ENCODE measurements at places on chromosomes 2 and 18. TPM values are rescaled to one million over a fixed set of nuclear protein-coding genes. Genes with fewer than 3 reads are reported as not detected.

- peak; percentile 8 for DNase-seq
Measured at GRCh38 chr2:69012310-69013141, 453 bp upstream of the ANTXR1 start.

- no peak for DNase-seq
Measured at GRCh38 chr2:44450806-44451205, 89.1 kb downstream of the CAMKMT start.

DNA sequence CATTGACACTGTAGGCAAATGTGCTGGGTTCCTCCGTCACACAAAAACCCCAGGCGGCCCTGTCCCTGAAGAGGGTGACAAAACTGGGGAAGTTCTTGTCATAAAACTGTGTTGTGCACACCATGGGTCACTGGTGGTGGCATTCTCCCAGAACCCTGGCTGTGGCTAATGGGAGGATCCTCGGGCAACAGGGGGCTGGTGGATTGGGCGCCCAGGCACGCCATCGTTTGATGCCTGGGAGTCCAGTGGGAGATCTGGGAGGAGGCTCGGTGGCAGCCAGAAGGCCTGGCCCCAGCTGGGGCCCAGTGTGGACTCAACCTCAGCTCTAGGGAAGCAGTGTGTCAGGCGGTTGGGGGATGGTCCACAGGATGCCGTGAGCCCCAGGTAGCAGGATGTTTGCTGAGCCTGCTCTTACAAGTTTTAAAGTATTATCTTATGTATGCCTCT, 140.7 kb downstream of the ACOXL start:
- DNase-seq, result peak; percentile 80

DNA sequence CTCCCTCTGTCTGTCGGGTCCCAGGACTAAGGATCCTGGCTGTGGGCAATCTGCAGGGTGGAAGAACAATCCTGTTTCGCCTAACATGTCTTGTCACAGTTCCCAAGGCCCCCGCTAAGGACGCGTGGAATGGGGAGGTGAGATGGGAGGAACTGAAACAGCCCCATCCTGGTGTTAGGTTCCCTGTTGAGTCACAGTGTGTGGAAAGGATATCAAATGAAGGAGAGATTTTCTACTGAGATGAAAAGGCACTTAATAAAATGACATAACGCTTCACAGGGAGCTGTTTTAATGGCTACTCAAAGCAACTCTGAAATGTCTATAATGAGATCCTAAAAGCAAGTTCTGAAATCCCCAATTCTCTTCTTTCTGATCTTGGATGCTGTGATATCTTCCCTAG, 52.5 kb downstream of the RAB31 start:
- DNase-seq, result no peak

The AGAP1 gene
- not detected for polyA plus RNA-seq

DNA sequence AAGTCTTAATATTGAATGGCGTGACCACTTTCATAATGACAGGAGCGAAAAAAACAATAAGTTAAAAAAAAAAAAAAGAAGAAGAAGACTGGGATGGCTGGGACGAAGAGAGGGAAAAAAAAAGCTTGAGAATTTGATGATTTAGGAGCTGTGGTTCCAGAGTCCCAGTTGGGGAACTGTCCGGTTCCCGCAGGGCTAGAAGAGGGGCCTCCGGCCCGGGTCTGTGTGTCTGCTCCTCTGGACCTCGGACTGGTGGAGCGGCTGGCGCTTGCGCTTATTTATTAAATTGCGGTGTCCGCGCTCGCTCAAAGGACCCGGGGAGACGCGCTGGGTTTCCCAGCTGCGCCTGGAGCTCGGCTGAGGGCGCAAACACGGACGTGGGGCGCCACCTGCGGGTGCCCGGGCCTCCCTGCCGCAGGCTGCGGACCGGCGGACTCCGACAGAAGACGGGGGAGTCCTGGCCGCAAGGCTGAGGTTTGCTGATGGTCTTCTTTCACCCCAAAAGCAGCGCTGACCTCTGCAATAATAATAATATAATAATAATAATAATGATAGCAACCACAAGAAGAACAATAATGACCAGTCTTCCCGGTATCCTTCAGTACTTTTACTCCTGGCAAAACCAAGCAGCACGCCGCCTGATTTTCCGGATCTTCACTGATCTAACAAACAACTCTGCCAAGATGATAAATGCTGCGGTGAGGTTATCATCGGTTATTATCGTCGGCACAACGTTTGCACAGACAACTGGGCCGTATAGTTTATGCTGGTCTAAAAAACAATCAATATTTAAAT, at the start of gene CBLN2:
Gene CBLN2 (minus strand): TSS at position 251 of the 795 bp plus-strand sequence. CDS start 2,182 bp downstream, outside the sequence.
- no peak for DNase-seq

GRCh38 chr2:240869109-240869955, 708 bp downstream of the AGXT start:
- DNase-seq, result no peak

DNA sequence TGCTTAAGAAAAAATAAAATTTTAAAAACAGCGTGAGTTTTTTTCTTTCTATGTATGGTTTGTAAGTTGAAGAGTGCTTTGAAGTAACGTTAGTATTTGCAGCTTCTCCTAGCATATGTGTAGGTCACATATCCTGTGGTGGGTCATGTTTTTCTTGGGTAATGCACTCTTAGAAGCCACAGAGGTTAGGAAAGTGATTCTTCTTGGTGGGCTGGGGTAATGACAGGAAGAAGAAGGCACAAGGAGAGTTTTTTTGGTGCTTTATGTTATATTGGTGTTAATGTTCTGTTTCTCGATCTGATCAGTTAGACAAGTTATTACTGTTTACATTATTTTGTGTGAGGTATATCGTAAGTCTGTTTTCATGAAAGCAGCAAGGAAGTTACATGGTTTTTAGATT, 109.0 kb downstream of the ICA1L start:
- no peak for DNase-seq

DNA sequence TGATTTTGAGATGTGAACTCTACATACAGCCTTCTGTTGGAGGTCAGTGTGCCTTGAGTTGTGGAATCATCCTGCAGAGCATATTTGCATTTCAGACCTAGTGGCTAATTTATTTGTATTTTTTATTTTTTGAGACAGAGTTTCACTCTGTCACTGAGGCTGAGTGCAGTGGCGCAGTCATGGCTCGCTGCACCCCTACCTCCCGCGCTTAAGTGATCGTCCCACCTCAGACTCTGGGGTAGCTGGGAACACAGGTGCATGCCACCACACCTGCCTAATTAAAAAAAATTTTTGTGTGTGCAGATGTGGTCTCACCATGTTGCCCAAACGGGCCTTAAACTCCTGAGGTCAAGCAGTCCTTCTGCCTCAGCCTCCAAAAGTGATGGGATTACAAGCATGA, 104.4 kb downstream of the ASXL3 start:
- no peak for DNase-seq

DNA sequence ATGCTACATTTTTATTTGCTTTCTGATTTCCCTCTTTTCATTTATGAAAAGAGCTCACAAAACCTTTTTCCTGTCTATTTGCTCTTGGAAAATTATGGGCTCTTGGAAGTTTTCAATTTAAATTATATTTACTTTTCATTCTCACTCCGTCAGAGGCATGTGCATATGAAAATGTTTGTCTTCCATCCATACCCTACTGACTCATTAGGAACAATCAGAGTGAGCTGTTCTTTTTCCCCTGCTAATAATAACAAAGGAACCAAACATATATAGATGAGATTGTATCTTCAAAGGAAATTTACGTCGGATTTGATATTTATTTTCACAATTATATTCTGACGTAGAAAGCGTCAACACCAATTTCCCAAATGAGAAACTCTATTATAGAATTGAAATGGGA, 1101.2 kb downstream of the TSN start:
- no peak for DNase-seq

DNA sequence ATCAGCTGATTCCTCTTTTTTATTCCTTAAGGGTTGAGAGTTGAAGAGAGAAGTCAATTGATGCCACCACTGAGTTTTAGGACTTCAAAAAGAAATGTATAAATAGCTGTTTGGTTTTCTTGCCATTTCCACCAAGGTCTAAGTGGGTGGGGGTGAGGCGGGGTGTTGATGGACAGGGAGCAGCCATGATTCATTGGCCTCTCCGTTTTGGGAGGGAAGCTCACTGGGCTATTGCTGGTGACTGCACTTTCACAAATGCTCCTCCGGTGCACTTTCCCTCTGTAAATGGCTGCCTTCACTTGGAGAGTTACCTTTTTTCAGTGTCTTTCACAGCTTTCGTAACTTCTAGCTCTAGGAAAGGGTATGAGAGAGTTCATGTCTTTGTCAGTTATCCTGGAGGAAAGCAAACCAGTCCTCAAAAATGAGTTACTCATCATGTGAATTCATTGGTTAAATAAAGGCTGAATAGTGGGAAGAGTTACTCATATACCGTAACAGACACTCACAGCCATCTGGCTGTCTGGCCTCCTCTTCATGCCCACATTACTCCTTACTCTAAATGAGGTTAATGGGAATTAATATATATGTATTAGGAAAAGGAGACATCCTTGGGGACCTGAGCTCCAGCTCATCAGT, 17.4 kb upstream of the CTAGE1 start:
- DNase-seq, result no peak

The TSPYL6 gene
- not detected for polyA plus RNA-seq

GRCh38 chr2:204019572-204020501, 83.3 kb downstream of the ICOS start:
- peak; percentile 11 for DNase-seq

DNA sequence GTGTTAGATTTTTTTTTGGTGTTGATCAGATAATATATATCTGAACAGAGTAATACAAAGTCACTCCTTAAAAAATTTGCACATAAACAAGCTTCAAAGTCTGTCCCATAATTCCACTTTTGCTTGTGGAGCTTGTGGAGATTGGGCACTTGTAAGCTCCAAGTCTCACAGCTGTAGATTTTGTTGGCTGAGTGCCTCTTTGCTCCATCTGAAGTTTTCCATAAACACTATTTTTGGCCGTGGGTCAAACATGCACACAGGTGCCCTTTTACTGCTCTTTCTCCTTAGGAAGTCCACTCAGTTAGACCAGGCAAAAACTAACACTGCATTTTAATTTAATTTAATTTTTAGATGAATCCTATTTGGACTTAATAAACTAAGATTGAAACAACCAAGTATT, 3.6 kb upstream of the KCNJ13 start:
- no peak for DNase-seq

DNA sequence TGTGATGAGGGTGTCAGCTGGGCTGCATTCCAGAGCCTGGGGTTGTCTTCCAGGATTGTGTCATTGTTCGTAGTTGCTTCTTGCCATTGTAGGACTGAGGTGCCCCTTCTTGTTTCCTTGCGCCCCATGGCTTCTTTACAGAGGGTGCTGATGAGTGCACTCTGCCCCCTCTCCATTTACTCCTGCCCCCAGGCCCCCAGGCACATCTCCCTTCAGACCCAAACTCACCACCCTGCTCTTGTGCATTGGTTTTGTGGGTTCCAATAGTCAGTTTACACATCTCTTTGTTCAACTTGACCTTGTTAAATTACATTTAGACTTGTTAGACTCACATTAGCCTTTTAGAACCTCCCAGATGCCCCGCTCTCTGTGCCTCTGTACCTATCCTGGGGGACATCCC, 33.1 kb downstream of the HJURP start:
- DNase-seq, result no peak

- DNase-seq, result no peak
Measured at GRCh38 chr2:240358080-240358479, 77.4 kb upstream of the GPC1 start.

DNA sequence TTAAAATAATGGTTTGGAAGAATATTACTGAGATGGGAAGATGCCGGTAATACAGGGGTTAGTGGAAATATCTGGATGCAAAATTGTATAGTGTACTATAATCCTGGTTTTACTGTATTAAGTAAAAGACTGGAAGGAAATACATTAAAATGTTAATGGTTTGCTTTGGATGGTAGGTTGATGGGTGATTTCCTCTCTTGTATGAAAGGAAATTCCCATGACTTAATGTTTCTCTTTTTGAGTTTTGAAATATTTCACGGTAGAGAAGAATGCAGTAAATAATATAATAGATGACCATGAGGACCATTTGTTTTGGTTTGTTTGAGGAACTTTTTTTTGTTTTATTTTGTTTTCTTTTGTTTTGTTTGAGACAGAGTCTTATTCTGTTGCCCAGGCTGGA, 8.2 kb downstream of the SPTBN1 start:
- no peak for DNase-seq

DNA sequence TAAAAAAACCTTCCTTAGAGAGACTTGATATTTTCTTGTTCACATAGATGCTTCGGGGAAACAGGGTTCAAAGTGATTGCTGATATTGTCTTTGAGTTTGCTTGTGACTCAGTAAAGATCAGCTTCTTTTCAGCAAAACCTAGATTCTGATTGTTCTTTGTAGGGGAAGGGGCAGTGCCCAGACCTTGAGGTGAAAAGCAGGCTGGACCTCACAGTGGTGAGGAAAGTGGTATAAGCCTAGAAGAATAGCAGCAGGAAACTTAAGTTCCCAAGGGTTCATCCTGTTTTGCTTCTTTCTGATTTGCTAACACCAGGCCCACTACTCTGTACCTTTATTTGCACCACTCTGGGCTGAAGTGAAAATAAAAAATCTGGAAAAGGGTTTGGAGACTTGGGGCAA, 20.9 kb downstream of the UBXN4 start:
- DNase-seq, result no peak

DNA sequence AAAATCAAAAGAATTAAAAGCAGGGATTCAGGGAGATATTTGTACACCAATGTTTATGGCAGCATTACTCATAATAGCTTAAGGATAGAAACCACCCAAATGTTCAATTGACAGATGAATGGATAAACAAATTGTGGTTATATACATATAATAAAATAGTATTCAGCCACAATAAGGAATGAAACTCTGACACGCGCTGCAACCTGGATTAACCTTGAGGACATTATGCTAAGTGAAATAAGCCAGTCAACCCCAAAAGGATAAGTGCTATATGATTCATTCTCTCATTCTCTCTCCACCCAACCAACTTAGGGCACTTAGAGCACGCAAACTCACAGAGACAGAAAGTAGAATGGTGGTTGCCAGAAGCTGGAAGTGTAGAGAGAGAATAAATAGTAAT, 216.8 kb upstream of the SLC14A2 start:
- DNase-seq, result no peak

The NT5C1B gene
- polyA plus RNA-seq, result 0.78 TPM

The SNED1 gene
- polyA plus RNA-seq, result 2.0 TPM

The NTSR2 gene
- not detected for polyA plus RNA-seq

The MATN3 gene
- polyA plus RNA-seq, result not detected

- DNase-seq, result peak; percentile 11
Measured at GRCh38 chr2:161004379-161004778, 155.8 kb upstream of the TANK start.

DNA sequence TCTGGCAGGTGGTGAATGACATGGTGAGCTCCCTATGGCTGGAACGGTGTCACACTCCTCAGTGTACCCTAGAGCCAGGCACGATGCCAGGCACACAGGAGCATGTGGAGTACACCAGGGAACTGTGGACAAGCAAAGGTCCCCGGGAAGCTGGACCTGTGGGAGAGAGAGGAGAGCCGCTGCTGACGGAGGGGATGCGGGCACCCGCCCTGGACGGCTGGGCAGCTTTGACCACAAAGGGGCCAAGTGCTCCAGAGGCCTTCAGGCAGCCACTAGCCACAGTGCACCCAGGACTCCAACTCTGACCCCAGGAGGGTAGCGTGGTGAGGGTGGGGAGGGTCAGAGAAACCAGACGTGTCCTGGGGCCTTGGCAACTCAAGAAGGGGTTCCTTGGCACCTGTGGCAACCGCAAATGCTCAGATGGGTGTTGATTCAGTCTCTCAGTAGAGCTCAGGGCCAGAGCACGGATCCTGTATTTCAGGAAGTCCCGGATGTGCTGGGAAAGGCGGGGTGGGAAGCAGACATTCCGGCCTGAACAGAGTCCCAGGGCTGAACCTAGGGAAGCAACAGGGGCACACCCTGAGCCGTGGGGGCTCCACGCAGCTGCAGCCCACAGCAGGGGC, 2.3 kb upstream of the MAB21L4 start:
- DNase-seq, result no peak

- DNase-seq, result no peak
Measured at GRCh38 chr2:54722641-54723040, 821 bp upstream of the EML6 start.

- no peak for DNase-seq
Measured at GRCh38 chr18:23868136-23868785, 146.3 kb upstream of the TTC39C start.
